ENCODE measurements at places on chromosomes 12 and 14. TPM values are rescaled to one million over a fixed set of nuclear protein-coding genes. Genes with fewer than 3 reads are reported as not detected.

REC8 gene
- total RNA-seq, result 103 TPM

GDF3 gene
- not detected for total RNA-seq

GRCh38 chr14:59239022-59239421, 50.6 kb downstream of the DAAM1 start:
- DNase-seq, result no peak

DNA sequence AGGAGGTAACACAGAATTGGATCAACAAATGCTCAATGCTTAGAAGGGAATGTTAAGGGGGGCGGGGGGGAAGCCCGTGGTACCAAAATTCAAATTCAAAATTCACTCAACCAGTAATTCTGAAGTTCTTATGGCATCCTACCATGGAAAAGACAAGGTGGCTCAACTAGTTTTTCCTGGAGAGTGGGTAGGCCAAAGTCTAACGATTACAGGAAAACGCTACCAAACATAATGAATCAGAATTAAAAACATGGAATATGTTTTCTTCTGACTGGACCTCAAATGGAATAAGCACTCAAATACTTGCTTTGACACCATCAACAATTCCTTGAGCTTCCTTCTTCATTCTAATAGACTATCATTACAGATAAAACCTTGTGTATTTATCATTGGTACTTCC, 2.3 kb downstream of the NACA start:
- DNase-seq, result no peak

DNA sequence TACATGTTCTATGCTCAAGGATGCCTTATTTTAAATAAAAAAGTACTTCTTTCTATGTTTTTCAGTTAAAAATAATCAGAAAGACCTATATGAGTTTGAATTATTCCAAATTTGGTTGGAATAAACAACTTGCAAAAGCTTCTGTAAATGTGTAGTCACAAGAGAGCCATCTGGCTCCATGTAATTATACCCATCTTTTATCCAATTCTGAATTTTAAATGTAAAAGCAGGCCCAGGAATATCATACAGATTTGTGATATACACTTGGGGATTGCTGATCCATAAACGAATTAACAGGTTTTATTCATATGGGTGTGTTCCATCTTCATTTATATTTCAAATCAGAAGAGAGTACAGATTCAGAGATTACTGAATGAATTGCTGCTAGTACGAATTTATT, 329.2 kb upstream of the LRFN5 start:
- no peak for DNase-seq

- no peak for DNase-seq
These were observed 452.8 kb downstream of the AEBP2 start for GRCh38 chr12:19891936-19892591.
